ENCODE measurements at places on chromosomes 12 and 14. TPM values are rescaled to one million over a fixed set of nuclear protein-coding genes. Genes with fewer than 3 reads are reported as not detected.

SIX4 gene
- total RNA-seq, result 16.6 TPM

CLEC1A gene
- not detected for total RNA-seq

IL23A gene
- total RNA-seq, result not detected

RBP5 gene
- total RNA-seq, result not detected

TMEM30B gene
- total RNA-seq, result not detected

OTX2 gene
- total RNA-seq, result not detected

SLC5A8 gene
- total RNA-seq, result not detected

DNAI7 gene
- 0.22 TPM for total RNA-seq

RTRAF gene
- total RNA-seq, result 64.7 TPM

TRHDE gene
- 6.3 TPM for total RNA-seq

KTN1 gene
- total RNA-seq, result 143 TPM

CDK2 gene
- 7.2 TPM for total RNA-seq

GLIPR1L1 gene
- not detected for total RNA-seq

MYRFL gene
- not detected for total RNA-seq

PCK2 gene
- 10.3 TPM for total RNA-seq

MGAT4C gene
- total RNA-seq, result not detected

PRH2 gene
- total RNA-seq, result not detected

GOLGA5 gene
- total RNA-seq, result 86.7 TPM

TCL1B gene
- total RNA-seq, result not detected

CMKLR1 gene
- 7.4 TPM for total RNA-seq

PTGER2 gene
- total RNA-seq, result 9.7 TPM

OTOGL gene
- 0.14 TPM for total RNA-seq

KRT79 gene
- 0.72 TPM for total RNA-seq

ARG2 gene
- total RNA-seq, result 9.2 TPM

GARIN6 gene
- total RNA-seq, result not detected

GPHN gene
- total RNA-seq, result 2.6 TPM

ASB2 gene
- total RNA-seq, result 1.1 TPM

TOMM20L gene
- not detected for total RNA-seq

HOXC12 gene
- not detected for total RNA-seq

PPM1A gene
- total RNA-seq, result 33.0 TPM

WASHC4 gene
- total RNA-seq, result 96.1 TPM

SERPINA10 gene
- total RNA-seq, result not detected

KRT74 gene
- total RNA-seq, result not detected

RASSF9 gene
- 0.14 TPM for total RNA-seq

COCH gene
- 4.0 TPM for total RNA-seq
